Activated T-cell treated with anti-CD3 and anti-CD28 coated beads, Interleukin-2, amount 50 U/mL, for 24 hours (primary cell): ENCODE measurements at places on chromosomes 4 and X.

DNA sequence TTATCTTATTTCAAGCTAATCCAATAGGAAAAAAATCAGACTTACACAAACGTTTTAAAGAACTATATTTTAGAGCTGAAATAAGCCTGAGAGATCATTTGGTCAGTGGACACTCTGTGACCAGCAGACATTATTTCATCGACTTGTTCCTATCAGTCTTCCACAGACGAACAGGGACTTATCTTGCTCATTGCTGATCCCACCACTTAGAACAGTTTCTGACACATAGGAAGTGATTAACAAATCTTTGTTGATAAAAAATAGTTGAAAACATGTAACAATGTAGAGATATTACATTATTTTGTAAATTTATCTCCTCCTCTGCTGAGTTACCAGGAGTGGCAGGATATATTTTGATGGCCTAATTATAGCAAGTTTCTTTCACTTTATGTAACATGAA is 65.8 kb downstream of the TAPT1 start:
- no peak for DNase-seq
- H3K36me3 ChIP-seq = peaks cover 46% of the 10 kb centered on the region
- peaks cover 1% of the 10 kb centered on the region for H3K4me1 ChIP-seq
- no peak overlapping the region for H3K27ac ChIP-seq
- no peaks in the 10 kb centered on the region for H3K27me3 ChIP-seq

DNA sequence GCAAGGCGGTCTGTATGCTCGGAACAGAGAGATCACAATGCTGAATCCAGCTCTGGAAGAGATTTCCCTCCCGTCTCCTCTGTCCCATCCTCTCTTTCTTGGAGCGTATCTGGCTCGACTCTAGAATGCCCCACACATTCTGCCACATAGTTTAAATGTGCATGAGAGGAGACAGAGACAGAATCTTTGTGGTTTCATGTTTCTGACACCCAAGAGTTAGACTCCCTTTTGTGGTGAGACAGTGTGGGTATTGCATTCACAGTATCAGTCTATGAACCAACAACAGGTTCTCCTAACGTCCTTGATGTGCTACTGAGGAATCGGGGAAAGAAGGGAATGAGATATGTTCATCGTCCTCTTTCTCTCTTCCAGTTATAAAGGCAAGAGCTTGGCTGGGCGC is 25.3 kb downstream of the FAM47E start:
- no peak overlapping the region for H3K27ac ChIP-seq
- H3K4me1 ChIP-seq = peaks cover 1% of the 10 kb centered on the region
- no peaks in the 10 kb centered on the region for H3K36me3 ChIP-seq
- H3K4me3 ChIP-seq = no peak overlapping the region
- H3K27me3 ChIP-seq = peaks cover 9% of the 10 kb centered on the region
- no peak for DNase-seq

DNA sequence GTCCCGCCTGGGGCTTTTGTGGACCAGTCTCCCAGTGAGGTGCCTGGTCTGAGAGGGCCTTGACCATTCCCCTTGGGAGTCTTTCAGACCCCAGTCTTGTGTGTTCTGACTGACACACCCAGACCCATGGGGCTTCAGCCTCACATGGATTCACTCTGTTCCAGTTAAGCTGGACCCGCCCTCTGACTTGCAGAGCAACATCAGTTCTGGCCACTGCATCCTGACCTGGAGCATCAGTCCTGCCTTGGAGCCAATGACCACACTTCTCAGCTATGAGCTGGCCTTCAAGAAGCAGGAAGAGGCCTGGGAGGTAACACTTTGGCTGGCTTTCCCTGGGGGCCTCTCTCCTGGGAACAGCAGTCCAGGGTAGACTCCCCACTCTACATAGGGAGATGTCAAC is 6.8 kb downstream of the IL9R start:
- DNase-seq = no peak
- H3K4me1 ChIP-seq = peaks cover 11% of the 10 kb centered on the region
- H3K4me3 ChIP-seq = no peak overlapping the region
- no peaks in the 10 kb centered on the region for H3K36me3 ChIP-seq
- H3K27ac ChIP-seq = no peak overlapping the region
- no peaks in the 10 kb centered on the region for H3K27me3 ChIP-seq

DNA sequence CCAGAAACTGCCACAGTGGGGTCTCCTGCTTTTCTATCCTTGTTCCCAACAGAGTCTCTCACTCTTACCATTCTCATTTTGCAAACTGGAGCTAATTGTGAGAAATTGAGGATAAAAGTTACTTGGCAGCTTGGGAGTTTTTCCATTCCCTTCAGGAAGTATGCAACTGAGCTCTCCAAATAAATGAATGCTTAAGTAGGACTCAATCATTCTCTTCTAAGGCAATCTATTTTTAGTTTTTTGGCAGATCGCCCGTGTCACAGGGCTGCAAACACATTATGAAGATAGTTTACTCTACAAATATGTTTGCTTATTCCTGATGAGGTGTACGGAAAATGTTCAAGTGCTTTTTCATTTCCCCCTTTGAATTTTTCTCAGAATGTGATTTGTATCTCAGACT is 5.3 kb downstream of the ASB11 start:
- no peak overlapping the region for H3K27ac ChIP-seq
- no peak overlapping the region for H3K4me3 ChIP-seq
- H3K27me3 ChIP-seq = peaks cover 38% of the 10 kb centered on the region
